ENCODE measurements at places on chromosomes 3 and 15.

DNA sequence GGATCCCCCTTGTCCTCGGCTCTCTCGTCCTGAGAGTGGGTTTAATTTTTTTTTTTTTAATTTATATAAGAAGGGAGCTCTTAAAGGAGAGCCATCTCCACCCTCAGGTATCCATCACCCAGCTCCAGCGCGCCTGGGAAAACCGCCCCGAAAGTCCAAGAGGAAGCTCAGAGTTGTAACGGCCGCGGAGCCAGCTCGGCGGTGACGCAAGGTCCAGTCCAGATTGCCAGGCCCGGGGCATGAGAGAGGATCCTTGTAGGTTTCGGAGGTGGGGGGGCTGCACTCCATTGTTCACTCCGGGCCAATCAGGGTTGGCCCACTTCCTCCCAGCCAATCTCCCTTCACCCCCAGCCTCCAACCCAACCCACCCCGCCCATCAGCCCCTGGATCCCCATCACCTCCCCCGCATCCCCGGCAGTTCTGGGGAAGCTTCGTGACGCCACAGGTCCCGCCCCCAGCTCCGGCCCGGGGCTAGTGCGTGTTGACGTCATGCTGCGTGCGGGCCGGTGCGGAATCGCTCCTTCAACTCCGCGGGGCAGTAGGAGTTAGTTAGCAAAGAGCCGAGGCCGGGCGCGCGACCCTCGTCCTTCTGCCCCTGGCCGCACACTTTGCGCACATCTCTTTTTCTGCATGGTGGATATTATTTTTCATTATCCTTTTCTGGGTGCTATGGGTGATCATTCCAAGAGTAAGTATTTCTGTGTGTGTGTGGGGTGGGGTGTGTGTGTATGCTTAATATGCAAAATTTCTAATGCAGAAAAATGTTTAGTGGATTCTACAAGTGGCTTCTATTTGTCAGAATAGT lies at the start of gene ISL2:
TSS of gene ISL2 (plus strand) at position 520 of the 805 bp plus-strand sequence. CDS start at position 631, 111 bp downstream.
- DNase-seq: peak; percentile 89

DNA sequence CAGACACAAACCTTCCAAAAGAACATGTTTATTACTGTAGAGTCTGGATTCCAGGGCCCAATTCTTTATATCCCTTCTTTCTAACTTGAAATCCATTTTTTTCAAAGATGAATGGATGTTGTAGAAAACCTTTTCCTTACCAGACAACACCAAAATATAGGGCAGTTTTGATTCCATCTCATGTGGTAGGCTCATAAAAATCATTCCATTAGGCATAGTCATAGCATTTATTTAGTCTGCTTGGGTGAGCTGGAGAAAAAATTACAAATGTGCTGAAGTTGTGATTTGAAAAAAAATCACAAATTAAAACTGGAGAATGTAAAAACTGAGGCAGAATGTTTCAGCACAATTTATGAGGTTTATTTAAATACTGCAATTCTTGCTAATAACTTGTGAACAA lies 199.3 kb upstream of the TBC1D5 start:
- DNase-seq: no peak

DNA sequence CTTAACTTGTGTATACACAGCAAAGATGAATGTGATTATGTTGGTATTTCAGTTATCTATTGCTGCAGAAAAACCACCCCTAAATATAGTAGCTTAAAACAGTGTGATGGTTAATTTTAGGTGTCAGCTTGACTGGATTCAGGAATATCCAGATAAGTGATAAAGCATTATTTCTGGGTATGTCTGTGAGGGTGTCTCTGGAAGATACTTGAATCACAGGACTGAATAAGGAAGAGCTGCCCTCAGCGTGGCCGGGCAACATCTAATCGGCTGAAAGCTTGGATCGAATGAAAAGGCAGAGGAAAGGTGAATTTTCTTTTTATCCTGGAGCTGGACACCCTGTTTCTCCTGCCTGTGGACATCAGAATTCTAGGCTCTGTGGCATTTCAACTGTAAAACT lies 132.0 kb upstream of the SYNPR start:
- DNase-seq: no peak

GRCh38 chr15:85831415-85832113 lies 36.8 kb upstream of the KLHL25 start:
- DNase-seq: no peak

GRCh38 chr3:72219752-72220151 lies 434.8 kb upstream of the PROK2 start:
- DNase-seq: no peak

DNA sequence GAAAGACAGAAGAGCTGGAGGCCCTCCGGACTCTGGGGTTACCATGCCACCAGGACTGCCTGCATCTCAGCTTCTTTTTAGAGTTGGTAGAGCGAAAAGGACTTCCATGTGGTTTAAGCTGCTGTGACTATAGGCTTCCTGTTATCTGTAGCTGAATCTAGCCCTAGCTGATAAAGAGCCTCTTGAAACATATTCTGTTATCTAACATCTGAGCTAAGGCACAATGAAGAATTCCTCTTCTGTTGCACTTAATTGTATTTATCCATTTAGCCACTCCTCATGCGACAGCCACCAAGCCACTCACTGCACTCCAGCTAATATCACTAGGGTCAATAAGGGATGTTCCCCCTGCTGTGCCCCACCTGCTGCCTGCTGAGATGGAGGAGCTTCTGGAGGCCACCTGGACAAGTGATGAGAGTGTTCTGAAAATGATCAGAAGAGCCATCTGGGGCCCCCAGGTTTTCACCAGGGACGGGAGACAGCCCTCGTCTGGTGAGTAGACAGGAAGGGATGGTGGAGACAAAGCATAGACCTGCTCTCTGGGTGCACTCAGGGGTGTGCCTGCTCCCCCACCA lies 94.6 kb upstream of the PLXNA1 start:
- no peak for DNase-seq

DNA sequence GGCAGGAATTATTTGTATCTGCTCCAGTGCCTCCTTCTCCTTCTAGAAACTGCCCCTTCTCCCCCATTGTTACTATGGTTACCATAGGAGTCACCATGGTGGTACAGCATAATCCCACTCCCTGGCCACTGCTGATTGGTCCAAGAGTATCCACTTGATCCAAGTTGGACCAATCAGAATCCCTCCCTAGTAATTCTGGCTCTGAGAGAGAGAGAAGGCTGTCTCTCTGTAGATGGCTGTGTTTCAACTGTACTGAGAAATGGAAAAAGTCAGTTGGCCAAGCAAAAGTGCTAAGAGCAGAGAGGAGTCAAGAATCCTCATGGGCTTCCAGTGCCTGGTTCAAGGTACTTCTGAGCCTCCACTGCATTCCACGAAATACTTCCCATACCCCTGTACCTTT lies 120.6 kb upstream of the SPATA12 start:
- no peak for DNase-seq

DNA sequence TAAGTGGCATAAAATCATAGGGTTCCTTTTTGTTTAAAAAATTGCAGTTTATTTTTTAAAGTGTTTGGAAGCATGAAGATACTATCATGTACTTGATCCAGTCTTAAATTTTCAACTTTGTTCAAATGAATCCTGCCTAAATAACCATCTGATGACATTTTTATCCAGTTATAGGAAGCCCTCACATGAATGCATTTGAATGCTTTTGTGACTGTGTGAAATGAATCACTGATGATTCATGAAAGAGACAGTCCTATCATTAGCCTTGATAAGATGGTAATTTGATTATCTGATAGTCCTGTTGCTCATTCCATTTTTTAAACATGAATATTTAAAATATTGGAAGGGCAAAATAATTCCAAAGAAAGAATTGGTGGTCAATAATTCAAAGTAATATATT lies 401.9 kb upstream of the ROBO2 start:
- no peak for DNase-seq

DNA sequence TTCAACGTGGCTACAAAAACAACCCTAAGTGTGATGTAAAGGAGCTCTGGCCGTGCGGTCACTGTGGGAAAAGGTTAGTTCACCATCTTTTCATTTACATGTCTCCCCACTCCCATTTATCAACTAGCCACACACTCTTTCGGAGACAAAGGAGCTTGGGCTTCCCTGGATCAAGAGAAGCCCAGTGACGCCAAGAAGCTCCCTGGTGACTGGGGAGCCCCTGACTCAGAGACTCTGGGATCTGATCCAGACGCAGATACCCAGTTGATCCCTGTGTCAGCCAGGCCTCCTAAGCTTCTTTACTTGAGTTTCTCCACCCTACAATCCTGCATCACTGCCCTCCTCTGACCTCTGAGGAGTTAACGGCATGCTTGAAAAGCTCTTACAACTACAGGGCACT lies 43.9 kb downstream of the HEG1 start:
- DNase-seq: no peak

GRCh38 chr15:33119865-33120264 lies 74.6 kb downstream of the FMN1 start:
- DNase-seq: no peak

- no peak for DNase-seq
Measured at GRCh38 chr3:158330870-158331269, 221.0 kb downstream of the RSRC1 start.

- no peak for DNase-seq
Measured at GRCh38 chr3:129441782-129442181, 1.8 kb downstream of the IFT122 start.

DNA sequence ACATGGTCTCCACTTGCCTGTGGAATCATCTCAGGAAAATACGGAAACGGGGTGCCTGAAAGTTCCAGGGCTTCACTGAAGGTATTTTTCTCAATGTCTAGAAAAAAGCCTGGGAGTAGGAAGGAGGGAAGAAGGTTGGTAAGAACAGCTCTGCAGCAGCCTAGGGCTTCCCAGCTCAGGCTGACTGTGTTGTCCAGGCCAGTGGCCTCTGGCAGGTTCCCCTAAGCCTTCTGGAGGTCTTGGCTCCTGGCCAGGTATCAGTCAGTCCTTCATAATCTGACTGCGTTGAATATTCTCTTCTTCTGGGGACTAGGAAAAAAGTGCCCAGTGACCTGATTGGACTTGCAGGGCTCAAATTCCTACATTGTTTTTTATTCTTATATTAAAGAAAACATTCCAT lies 38.6 kb downstream of the SSR3 start:
- DNase-seq: no peak

- no peak for DNase-seq
Measured at GRCh38 chr3:42849017-42849416, 26.7 kb downstream of the CYP8B1 start.
